GM04503 (cell line): ENCODE measurements at places on chromosomes 16 and 17.

DNA sequence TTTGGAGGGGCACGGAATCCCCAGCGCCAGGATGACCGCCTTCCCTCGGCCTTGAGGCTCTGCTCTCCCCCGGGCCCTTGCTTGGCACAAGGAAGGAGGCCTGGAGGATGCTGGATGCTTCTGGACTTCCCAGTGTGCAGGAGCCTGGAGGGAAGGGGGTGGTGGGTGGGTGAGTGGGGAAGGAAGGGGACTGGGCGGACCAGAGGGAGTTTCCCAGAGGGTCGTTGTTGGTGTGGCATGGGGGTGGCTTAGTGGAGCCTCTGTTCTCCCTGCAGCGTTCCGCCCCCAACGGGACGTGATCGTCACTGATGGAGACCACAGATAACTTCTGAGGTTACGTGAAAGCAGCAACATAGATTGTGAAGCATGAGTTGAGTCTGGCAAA, 140.0 kb downstream of the IRF8 start:
- DNase-seq, result no peak

- DNase-seq, result no peak
Observed at GRCh38 chr17:80761110-80761871, 216.7 kb downstream of the RPTOR start.

GRCh38 chr17:31715446-31715845, 143.6 kb downstream of the COPRS start:
- no peak for DNase-seq

DNA sequence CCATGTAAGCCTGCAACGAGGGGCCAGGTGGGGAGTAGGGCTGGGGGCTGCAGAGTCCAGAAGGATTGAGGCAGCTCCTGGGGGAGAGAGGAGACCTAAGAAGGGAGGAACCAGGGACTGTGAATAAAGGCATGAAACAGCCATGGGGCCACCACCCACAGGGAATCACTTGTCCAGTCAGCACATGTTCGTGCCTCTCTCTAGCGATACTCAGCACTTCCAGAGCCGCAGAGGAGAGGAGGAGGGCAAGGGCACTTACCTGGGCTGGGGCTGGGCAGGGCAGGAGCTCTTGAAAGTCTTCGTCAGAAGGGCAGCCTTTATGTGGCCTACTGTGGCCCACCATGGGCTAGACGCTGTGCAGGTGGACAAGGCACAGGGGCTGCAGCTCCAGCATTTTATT, 24.2 kb downstream of the CACNA1G start:
- DNase-seq, result no peak

- DNase-seq, result no peak
Observed at GRCh38 chr17:29571883-29572681, 3.6 kb downstream of the TP53I13 start.

DNA sequence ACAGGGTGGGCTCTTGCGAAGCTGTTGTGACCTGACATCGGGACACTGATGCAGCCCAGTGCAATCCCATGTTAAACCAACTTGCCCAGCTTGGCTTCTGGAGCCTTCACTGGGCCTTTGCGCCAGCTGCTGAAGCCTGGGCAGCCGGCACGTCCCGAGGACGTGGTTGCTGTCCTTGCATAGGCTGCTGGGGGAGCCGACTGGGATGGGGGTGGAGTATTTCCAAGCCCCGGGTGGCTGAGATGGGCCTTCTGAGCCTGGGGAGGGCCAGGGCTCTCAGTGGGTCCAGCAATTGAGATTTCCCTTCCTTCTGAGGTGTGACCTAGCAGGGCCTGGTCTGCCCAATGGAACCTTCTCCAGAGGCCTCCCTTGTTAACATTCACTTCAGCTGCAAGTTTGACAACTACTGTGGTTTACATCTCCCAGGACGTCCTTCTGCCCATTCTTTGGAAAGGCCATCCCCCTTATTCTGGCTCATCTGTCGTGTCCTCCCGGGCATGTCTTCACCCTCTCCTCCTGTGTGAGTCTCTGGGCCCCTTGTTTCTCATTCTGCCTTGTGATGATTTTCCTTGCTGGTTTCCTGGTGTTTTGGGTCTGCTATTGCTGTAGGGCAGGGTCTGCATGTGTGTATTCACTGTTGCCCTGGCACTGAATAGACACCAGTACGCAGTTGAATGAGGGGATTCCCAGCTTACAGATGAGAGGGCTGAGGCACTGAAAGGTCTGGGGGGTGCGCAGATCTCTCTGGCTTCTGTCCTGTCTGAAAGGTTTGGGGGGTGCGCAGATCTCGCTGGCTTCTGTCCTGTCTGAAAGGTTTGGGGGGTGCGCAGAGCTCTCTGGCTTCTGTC, 34.4 kb downstream of the HAPSTR1 start:
- no peak for DNase-seq

- no peak for DNase-seq
Observed at GRCh38 chr17:5198472-5198871, 6.8 kb upstream of the ZNF594 start.

GRCh38 chr16:58034128-58034685, 8.7 kb downstream of the MMP15 start:
- no peak for DNase-seq
